ENCODE measurements at places on chromosomes 5 and 9. TPM values are rescaled to one million over a fixed set of nuclear protein-coding genes. Genes with fewer than 3 reads are reported as not detected.

GRCh38 chr5:36878392-36879082 is 2.0 kb downstream of the NIPBL start:
- H3K27me3 ChIP-seq = no peaks in the 10 kb centered on the region
- H3K4me1 ChIP-seq = peaks cover 6% of the 10 kb centered on the region
- peak overlapping the region; percentile 81 for H3K4me3 ChIP-seq

DNA sequence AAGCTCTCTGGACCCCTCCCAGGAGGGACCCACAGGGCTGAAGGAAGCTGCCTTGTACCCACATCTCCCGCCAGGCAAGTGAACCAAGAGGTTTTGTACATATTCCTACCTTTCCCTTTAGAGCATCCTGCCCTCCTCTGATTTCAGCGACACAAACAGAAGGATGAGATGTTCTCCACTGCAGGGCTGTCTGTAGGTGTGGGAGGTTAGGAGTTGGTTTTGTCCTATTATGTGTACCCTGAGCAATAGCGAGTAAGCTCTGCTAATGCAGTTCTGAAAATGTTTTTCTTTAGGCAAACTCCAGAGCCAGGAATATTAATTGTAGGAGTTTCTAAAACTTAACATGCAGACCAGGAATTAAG is 13.0 kb downstream of the SQSTM1 start:
- peaks cover 70% of the 10 kb centered on the region for H3K36me3 ChIP-seq
- no peak for DNase-seq
- H3K4me1 ChIP-seq = no peaks in the 10 kb centered on the region
- H3K27ac ChIP-seq = no peak overlapping the region

DNA sequence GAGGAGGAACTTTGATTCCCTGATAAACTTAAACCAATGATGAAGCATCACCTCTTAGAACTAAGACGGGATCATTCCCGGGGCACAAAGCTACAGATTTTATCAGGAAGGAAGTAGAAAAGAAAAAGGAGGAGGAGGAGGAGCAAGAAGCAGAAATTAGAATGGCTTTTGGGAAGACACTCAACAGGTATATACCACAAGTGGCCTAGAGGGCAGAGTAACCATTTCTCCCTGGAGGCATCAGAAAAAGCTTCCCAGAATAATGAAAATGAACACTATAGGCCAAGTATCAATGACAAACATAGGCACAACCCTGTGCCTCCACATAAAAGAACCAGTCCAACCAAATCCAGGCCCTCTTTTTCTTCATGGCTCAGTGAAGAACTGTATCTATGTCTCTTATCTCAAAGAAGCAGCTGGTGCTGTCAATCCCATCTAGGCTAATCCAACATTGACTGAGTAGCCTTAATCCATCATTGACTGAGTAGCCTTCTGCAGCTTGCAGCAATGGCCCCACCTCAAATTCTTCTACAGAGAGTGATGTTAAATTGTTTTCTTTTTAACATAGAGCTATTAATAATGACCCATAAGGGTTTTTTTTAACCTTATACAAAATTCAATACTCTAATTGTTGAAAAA is 178.8 kb upstream of the KIF2A start:
- no peak overlapping the region for H3K4me3 ChIP-seq
- H3K27ac ChIP-seq = no peak overlapping the region
- no peaks in the 10 kb centered on the region for H3K4me1 ChIP-seq

DNA sequence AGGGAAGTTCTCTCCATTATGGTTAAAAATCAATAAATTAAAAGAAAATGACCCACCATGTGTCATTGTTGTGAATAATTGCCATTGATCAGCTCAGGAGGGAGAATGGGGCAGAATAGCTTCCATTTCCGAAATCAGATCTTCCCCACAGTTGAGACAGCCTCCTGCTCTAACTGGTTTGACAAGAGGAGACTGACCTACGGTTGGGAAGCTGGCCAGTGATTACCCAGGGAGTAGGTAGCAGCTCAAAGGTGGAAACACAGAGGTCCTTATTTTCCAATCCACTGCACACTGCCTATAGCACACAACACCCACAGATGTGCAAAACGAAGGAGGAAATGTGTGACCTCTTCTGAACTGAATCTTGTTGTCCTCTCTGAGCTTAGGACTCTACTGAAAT is 69.0 kb upstream of the DAPK1 start:
- no peak overlapping the region for H3K27ac ChIP-seq
- no peak for DNase-seq
- no peak overlapping the region for H3K4me3 ChIP-seq
- no peaks in the 10 kb centered on the region for H3K36me3 ChIP-seq

GRCh38 chr5:171614971-171615653 is 170.5 kb upstream of the SMIM23 start:
- no peak overlapping the region for H3K27ac ChIP-seq
- no peaks in the 10 kb centered on the region for H3K36me3 ChIP-seq
- no peak for DNase-seq
- no peaks in the 10 kb centered on the region for H3K4me1 ChIP-seq

ENTREP1 gene
- 4.1 TPM for total RNA-seq

Measured in thymus (tissue), 14 donors.